ENCODE measurements at places on chromosomes 6 and 20. TPM values are rescaled to one million over a fixed set of nuclear protein-coding genes. Genes with fewer than 3 reads are reported as not detected.

The SPTLC3 gene
- not detected for total RNA-seq

The PTCRA gene
- total RNA-seq: not detected

The ZSCAN16 gene
- total RNA-seq: 20.0 TPM

The BFSP1 gene
- total RNA-seq: 0.69 TPM

The ZC2HC1B gene
- total RNA-seq: not detected

The PERP gene
- total RNA-seq: 10.7 TPM

The SRMS gene
- not detected for total RNA-seq

The ANKRD66 gene
- not detected for total RNA-seq

The VSX1 gene
- not detected for total RNA-seq

The PRR18 gene
- total RNA-seq: not detected

The PSORS1C1 gene
- not detected for total RNA-seq

The SMLR1 gene
- total RNA-seq: not detected

The RRAGD gene
- total RNA-seq: 14.7 TPM
